Stromal cell of bone marrow (primary cell): ENCODE measurements at places on chromosomes 16 and 17.

DNA sequence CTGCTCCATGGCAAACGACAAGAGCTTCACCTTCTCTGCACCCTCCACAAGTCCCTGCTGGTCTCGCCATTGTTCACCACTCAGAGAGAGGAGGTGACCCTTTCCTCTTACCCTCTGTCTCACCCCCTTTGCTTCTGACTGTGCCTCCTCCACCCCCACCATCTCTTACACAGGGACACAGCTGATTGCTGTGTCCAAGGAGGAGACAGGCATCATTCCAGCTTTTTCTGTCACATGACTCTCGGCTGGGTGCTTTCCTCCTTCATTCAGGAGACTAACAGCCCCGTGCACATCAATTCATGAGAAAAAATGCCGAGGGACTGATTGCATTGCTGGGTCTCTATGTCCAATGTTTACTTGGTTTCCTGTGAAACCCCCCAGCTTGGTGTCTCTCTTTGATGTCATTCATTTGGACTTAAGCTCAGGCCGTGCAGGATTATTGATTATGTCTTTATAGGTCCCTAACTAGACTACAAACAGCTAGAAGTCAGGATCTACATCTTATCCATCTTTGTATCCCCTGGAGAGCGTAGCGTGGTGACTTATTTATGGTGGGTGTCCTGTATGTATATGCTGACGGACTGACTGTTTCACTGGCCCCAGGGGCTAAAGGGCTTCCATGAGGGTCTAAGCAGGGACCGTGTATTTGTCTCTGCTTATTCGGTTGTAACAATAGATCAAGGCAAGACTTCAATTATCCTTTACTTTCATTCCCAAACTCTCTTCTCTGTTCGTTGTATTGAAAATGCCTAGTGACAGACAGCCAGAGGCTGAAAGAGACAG lies 82.2 kb upstream of the CDH13 start:
- DNase-seq = no peak

- DNase-seq = no peak
These were observed 197.7 kb upstream of the CIBAR2 start for GRCh38 chr16:85309656-85310587.

DNA sequence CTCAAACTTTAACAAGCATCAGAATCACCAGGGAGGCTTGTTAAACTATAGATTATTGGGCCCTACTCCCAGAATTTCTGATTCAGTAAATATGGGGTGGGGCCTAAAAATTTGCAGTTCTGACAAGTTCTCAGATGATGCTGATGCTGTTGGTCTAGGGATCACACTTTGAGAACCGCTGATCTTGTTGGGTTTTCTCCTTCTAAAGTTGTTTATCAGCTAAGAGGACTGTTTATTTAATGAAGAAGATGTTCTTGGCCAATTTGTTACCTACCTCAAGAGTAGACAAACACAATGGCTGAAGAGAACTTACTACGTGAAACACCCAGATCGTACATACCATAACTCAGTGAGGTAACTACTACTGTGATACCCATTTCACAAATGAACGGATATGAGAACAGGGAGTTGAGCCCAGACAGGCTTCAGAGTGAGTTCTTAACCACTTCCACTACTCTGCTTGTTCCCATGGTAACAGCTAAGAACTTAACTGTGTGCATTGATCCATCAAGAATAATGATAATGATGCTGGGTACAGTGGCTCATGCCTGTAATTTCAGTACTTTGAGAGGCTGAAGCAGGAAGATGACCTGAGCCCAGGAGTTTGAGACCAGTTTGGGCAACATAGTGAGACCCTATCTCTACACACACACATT lies 85.3 kb upstream of the NSRP1 start:
- no peak for DNase-seq

DNA sequence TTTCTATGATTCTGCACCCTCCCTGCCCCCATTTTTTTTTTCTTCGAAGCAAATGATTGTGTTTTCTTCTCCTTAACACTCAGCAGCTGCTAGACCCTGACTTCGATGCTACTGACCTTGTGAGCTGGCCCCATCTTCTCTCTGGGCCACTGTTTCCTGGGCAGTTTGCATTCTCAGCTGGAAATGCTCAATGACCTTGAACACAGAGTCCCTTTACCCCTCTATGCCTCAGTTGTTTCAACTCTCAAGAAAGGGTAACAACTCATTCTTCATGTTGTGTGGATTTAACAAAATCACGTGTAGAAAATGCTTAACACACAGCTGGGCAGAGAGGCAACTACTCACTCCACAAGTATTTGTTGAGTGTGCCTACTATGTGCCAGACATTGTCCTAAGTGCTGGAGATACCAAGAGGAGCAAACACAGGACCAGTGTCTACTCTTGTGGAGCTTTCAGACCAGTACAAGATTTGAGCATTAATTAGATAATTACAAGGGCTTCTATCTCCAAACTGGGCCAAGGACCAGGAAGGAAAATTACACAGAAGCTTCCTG lies 66.2 kb downstream of the IQCK start:
- DNase-seq = no peak

DNA sequence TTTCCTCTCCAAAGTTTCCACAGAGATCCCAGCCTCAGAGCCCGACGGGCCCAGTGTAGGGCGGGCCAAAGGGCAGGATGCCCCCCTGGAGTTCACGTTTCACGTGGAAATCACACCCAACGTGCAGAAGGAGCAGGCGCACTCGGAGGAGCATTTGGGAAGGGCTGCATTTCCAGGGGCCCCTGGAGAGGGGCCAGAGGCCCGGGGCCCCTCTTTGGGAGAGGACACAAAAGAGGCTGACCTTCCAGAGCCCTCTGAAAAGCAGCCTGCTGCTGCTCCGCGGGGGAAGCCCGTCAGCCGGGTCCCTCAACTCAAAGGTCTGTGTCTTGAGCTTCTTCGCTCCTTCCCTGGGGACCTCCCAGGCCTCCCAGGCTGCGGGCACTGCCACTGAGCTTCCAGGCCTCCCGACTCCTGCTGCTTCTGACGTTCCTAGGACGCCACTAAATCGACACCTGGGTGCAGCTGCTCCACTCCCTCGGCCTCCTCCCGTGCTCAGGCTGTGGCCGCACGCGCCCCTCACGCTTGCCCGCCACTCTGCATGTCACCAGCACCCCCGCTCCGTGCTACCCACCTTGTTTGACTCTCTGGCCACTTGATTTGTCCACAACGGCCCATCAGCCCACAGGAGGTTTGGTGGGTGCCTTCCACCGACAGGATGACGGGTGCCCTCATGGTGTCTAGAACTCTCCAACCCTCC lies 15.3 kb upstream of the STH start:
- no peak for DNase-seq

GRCh38 chr16:64585367-64585766 lies 536.5 kb downstream of the CDH11 start:
- no peak for DNase-seq

DNA sequence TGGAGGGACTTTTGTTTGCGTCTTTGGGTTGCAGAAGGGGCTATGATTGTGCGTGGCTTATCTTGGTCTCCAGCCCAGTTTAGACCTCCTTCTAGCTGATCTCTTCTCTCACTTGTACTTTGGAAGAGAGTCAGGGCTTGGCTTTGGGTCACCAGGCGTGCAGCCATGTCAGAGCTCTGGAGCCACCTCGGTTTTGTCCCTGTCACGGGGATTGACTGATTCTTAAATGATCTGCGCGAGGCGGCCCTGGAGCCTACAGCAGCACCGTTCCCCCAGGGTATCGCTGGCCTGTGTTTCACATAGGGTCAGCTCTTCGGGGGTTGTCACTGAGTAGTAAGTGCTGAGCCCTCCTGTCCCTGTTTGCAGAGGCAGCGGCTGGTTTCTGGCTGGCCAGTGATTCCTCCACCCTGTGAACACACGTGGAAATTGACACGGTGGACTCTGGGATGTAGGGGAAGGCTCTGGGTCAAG lies 209.8 kb upstream of the CHMP6 start:
- DNase-seq = no peak

- no peak for DNase-seq
These were observed 13.9 kb downstream of the CMC2 start for GRCh38 chr16:80992676-80993293.

GRCh38 chr17:27939474-27940465 lies 46.6 kb upstream of the LYRM9 start:
- no peak for DNase-seq

- no peak for DNase-seq
These were observed 301.8 kb upstream of the MAF start for GRCh38 chr16:79902351-79902750.

- DNase-seq = no peak
These were observed 29.0 kb downstream of the NUP93 start for GRCh38 chr16:56758930-56759329.

GRCh38 chr17:30956764-30957374 lies 14.0 kb upstream of the RNF135 start:
- DNase-seq = no peak

DNA sequence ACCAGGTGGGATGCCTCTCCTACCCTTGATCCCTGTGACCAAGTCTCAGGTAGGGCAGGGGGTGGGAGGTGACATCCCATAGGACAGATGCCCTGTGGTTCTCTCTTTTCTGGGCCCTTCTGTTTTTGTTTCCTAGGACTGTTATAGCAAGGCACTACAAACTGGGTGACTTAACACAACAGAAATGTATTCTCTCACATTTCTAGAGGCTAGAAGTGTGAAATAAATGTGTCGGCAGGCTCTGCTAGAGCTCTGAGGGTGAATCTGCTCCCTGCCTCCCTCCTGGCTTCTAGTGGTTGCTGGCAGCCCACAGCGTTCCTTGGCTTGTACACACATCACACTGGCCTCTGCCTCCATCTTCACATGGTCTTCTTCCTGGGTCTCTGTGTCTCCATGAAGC lies 12.7 kb downstream of the CALB2 start:
- no peak for DNase-seq

DNA sequence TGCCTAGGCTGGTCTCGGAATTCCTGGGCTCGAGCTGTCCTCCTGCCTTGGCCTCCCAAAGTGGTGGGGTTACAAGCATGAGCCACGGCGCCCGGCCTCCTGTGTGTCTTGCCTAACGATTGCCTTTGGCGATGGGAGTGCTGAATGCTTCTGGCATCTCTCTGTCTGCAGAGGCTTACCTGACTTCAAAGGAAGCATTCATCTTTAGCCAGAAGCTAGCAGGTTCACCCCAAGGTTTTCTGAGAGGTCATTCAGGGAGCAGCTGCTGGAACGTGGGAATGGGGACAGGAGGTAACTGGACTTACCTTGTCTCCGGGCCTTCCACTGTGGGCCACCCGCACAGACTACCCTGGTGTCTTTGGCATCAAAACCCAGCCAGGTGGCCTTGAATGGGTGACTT lies 54.7 kb downstream of the PLCG2 start:
- no peak for DNase-seq

DNA sequence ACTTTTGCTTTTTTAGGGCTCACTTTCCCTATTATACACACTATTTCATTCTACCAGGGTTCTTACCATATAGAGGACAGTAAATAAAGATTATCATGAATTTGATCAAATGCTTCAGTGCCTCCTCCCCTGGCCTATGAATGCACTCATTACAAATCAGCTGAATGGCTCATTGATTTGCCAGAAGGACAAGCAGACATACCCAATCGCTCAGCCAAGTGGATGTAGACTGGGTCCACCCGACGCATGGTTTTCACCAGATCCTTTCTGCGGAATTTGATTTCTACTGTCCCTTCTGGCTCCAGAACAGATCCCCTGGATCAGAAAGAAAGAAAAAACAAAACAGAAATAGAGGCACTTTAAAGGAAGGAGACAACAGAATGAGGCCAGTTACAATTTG lies 162.6 kb downstream of the AATF start:
- DNase-seq = no peak

- DNase-seq = no peak
These were observed 8.2 kb downstream of the RHBDF1 start for GRCh38 chr16:63998-64913.

DNA sequence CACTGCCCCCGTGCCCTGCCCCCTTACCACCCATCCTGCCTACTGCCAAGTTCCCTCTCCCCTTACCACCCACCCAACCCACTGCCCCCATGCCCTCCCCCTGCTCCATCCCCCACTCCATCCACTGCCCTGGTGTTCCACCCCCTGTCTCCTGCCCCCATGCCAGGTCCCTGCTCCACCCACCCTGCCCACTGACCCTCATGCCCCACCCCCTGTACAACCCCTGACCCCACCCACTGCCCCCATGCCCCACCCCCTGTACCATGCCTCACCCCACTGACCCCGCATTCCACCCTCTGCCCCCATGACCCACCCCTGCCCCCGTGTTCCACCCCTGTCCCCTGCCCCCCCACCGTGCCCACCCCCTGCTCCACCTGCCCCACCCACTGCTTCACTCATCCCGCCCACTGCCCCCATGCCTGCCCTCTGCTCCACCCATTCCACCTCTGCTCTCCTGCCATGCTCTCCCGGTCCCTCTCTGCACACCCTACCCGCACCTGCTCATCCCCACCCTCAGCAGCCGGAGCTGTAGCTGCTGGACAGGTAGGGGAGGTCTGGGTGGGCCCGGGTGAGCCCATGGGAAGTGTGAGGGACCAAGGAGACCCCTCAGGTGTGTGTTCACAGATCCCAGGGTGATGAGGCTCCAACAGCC lies 7.4 kb upstream of the FN3KRP start:
- DNase-seq = no peak

DNA sequence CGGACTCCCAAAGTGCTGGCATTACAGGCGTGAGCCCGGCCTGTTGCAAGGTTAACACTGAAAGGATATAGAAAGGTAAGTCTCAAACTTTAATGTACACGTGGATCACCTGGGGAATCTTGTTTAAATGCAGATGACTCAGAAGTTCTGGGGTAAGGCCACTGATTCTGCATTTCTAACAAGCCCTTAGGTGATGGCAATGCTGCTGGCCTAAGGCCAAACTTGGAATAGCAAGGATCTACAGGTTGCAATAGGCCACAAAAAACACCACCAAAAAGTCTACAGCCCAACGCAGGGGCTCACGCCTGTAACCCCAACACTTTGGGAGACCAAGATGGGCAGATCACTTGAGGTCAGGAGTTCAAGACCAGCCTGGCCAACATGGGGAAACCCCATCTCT lies 4.2 kb downstream of the CMTM4 start:
- no peak for DNase-seq

DNA sequence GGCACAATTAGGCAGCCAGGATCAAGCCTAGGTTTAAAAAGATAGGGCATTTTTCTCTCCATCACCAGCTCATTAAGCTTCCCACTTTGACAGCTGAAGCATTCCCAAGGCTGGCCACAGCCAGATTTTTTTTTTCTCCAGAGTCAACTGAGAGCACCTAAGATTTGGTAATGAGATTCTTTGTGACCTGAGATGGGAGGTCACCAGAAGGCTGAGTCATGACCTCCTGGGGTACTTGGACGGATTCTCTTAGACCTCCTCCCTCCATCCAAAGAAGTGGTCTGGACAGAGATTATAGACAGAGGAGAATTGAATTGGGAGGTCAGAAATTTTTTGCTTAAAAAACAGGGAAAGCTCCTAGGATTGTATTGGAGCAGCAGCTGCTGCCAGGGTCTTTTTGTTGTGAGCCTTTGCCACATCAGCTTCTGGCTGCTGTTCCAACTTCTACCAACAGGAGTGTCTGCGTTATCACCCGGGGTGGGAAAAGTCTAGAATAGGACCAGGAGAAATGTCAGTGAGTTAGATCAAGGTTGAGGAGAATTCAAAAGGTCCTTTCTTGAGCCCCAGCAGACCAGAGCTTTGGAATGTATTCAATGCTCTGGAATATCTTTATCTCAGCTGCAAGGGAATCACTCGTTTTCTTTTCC lies 221.2 kb upstream of the N4BP1 start:
- no peak for DNase-seq

GRCh38 chr17:77327566-77328464 lies 187.0 kb downstream of the SEC14L1 start:
- no peak for DNase-seq

- no peak for DNase-seq
These were observed 42.9 kb downstream of the GAS7 start for GRCh38 chr17:10155371-10156076.
